ENCODE measurements at places on chromosomes 5 and 9.

DNA sequence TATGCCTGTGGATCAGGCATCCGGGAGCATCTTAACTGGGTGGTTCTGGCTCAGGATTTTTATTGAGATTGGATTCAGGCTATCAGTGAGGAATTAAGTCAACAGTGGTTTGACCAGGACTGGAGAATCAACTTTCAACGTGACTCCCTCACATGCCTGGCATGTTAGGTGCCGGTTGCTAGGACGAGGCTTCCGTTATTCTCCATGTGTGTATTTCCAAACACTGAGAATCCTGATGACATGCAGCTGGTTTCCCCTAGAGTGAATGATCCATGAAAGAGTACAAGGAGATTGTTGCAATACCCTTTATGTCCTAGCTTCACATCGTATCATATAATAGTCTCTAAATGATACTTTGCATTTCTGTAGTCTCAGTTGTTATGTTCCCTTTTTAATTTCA is 529.2 kb downstream of the ANXA1 start:
- DNase-seq: no peak

DNA sequence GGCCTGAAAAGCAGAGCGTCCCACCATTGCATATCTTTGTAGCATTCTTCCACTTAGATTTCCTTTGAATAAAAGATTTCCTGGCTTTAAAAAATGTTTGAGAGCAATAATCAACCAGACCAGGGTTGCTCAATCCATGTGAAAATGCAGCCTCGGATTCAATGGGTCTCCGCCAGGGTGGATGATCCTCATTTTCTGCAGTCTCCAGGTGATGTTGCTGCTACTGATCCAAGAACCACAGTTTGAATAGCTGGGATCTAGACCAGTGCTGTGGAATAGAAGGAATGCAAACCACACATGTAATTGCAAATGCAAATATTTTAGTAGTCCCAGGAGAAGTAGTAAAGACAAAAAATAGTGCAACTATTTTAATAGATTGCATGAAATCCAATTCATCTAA is 317.6 kb downstream of the IRX1 start:
- no peak for DNase-seq

DNA sequence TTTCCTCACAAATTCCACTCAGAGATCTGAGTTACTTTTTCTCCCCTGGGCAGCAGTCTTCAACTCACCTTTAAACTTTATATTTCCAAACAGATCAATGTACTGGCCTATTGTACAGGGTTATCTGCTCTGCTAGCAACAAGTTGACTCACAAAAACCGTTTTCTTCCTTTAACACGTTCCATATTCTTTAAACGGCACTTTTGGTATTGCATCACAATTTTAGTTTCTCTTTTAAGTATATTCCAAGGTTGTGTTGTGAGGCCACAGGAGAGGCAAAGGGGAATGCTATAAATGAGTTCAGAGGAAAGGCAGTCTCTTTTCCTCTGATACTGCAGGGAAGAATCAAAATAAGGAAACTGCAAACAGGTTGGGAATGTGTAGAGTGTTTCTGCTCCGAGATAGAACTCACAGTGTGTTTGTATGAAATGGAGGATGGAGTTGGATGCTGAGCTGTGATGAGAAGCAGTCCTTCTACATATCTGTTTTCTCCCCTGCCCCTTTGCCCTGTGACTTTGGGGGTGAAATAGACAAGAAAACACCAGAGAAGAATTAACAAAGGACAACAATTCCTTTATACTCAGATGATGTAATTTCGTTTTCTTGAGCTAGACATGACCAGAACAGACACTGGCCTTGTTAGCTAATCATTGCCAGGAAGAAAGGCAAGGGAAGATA is 9.9 kb upstream of the ALDOB start:
- DNase-seq: no peak

GRCh38 chr9:73402081-73403028 is 250.7 kb downstream of the ANXA1 start:
- DNase-seq: no peak

DNA sequence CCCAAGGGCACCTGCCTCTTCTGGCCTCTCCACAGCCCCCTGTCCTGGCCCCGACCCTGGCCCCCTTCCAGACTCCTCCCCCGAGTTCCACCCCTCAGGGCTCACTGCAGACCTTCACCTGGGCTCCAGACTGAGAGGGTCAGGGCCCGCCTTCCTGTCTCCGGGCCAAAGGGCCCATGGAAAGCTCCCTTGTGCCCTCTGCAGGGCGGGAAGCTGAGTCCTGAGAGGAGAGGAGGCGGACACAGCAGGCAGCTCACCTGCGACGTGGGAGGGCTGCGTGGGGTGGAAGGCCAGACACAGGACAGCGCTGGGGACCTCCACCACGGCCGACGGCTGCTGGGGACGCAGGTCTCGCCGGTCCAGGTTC is 20.6 kb downstream of the DYNC2I2 start:
- DNase-seq: no peak

All from activated CD4-positive, alpha-beta T cell treated with anti-CD3 and anti-CD28 coated beads, Interleukin-2, amount 50 U/mL, for 1 hour (primary cell).